ENCODE measurements at places on chromosomes 5 and 9.

DNA sequence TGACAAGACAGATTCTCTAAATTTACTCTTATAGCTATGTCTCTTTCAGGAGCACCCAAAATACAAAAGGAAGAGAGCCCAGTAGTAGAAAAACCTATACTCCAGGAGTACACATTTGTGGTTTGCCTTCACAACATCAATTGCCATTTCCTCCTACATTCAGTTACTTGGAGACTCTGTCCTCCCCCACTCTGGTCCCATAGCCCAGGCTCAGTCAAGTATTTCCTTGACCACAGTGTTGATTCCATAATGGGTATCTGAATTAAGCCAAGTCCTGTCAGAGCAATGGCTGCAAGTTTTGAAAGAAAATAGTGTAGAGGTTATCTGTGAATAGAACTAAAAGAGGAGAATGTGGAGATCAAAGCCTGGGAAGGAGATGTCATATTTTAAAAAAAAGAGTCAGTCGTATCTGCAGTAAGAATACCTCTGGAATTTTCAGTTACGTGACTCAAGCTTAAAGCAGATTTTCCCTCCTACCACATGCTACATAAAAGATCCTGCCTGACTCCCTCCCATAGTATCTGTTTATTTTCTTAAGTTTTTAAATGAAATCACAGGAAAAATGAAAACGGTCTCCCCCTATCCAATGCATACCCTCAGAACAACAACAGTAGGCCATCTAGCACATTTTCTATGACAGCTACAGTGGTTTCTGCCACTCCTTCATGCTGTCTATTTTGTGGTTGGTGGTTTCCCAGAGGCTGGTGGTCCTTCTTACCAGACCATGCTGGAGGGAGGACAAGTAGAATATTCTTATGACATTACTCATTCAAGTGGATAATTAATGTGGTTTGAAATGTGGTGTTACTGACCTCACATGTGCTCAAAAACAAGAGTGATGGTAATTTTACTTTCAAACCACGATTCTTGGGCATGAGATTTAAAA is 249.7 kb upstream of the TMEM161B start:
- no peak for DNase-seq

- DNase-seq: no peak
These were observed 26.2 kb upstream of the MLANA start for GRCh38 chr9:5864446-5864845.

- no peak for DNase-seq
These were observed 499.8 kb upstream of the GRIA1 start for GRCh38 chr5:152990649-152991048.

DNA sequence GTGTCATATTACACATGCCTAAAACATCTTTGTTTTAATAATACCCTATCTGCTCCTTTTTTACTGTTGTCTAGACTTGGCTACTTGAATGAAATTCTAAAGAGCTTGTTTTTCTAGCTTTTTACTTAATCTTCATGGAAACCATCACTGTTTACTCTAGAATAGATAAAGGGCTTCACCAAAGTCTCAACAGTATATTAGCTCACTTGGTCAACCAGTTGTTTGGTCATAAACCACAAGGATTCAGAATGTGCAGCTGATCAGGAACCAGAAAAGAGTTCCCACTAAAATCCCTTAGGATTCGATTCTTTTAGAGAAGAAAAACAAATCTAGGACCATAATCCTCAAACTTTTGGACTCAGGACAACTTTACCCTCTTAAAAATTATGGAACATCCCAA is 38.0 kb downstream of the CDO1 start:
- DNase-seq: no peak

DNA sequence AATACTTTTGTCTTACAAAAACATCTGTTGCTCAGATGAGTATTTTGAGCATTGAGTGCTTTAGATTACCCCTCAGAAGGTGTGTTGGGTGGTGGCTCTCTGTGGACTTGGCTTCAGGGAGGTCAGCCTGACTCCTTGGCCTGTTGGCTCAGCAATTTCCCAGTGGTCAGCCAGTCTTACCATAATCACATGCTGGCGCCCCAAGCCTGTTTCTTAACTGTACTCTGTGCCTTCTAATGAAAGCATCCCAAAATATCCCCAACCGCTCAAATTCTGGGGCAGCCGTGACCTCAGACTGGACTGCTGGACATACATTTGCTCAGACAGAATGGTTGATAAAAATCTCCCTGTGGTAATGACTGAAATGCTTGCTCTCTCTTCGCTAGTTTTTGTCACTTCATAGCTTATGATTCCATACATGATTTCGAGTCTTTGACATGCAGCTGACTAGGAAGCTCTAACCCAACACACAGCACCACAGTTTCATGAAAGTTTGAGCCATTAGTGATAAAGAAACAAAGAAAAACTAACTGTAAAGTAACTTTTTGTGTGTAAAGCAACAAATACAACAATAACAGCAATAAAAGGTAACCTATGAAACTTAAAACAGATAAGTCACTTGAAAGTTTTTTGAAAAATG is 562.2 kb upstream of the MEF2C start:
- no peak for DNase-seq

DNA sequence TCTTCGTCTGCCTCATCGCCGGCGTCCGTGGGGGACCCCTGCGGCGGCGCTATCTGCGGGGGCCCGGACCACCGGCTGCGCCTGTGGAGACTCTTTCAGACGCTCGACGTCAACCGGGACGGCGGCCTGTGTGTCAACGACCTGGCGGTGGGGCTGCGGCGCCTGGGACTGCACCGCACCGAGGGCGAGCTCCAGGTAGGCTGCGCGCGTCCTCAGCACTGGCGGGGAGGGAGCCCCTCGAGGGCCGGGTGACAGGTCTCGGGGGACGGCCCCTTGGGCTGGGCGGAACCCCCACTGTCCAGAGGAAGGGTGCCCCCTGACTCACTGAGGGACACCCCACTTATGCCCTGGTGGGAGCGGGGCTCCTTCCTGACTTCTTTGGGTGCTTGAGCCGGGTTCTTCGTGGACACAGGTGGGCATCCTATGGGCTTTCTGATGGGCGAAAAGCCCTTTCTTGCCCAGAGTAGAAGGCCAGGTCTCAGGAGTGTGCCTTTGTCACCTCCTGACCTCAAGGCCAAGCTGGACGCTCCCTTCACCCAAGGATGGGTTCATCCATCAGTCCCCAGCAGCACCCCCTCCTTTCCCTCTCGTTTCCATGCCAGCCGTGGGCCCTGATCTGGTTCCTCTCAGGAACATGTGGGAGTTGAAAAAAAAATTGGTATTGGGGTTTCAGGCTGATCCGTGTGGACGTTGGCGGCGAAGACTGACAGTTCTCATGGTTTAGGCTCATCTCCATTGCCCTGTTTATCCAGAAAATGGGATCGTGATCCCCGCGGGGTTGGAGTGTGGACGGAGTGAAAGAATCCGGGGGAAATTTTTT is 564 bp downstream of the SLC25A25 start:
- peak; percentile 31 for DNase-seq

GRCh38 chr5:120463006-120463680 is 957 bp upstream of the PRR16 start:
- no peak for DNase-seq

- DNase-seq: no peak
These were observed 87.2 kb downstream of the CSNK1G3 start for GRCh38 chr5:123599171-123599570.

GRCh38 chr9:438066-438465 is 223.4 kb downstream of the DOCK8 start:
- no peak for DNase-seq

DNA sequence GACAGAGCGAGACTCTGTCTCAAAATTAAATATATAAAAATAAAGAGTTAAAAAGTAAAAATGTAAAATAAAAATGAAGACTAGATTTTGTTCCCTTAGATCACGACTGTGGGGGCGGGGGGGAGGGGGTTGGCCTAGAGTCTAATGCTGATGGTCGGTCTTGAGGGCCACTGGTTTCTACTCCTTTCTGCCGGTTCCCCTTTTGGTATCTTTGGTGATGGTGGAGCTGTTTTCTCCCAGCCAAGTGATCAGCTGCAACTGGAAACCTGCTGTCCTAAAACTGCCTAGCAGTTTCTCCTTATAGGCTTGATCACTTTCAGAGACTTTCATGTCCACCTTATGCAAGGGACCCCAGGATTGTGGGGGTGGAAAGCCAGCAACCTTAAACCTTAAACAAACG is 1.1 kb downstream of the SRD5A1 start:
- no peak for DNase-seq

DNA sequence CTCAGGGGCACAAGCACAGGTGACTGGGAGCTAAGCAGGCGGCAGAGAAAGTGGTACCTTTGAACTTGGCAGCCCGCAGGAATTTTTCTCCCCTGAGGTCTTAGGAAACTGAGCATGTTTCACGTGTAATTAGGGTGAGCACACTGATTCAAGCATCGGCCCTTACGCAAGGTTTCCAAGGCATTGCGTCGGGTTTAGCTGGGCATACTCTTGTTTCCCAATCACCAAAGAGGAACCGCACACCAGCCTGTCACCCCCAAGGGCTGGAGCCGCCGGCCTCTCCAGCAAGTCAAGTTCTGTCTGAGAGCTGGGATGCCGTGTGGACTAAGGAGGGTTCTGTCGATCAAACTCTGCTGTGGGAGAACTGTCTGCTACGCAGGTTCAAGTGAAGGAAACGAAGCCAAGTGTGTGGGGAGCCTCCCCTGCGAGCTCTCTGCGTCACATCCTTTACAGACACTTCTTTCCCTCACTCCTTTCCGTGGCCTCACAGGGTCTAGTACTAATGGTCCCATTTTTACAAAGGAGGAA is 53.0 kb downstream of the ERGIC1 start:
- DNase-seq: no peak

- no peak for DNase-seq
These were observed 12.3 kb downstream of the RNU6ATAC start for GRCh38 chr9:134152022-134152448.

GRCh38 chr5:100614308-100614707 is 79.1 kb downstream of the FAM174A start:
- DNase-seq: no peak

DNA sequence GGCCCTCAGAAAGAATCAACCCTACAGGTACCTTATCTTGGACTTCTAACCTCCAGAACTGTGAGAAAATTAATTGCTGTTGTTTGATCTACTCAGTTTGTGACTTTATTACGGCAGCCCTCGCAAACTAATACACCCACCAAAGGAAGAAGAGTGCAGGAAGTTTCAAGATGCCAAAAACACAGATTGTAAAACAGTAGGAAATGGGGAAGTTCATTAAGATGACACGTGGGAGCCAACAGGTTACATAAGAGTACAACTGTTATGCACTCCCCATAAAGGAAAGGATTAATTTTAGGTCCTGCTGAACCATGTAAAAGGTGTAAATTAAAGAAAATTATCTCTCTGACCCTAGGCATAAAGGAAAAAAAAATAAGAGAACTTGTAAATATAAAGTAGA is 294.3 kb downstream of the EPB41L4A start:
- no peak for DNase-seq

DNA sequence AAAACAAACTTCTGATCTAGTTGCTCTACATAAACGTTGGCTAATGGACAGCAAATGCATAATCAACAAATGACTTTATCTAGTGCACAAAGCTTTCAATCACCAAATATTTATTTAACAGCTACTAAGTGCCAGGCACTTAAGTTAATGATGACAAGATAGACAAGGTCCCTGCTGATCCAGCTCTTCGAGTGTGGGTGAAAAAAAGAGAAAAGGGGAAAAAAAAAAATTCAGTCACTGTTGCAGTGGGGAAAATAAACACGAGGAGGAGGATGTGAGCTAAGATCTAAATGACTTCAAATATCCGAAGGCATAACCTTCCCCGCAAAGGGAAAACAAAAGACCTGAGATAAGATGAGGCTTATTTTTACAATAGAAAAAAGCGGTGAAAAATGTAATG is 9.6 kb downstream of the PSIP1 start:
- DNase-seq: no peak

- DNase-seq: no peak
These were observed 86.9 kb downstream of the MACIR start for GRCh38 chr5:103345461-103345860.

GRCh38 chr9:124001866-124002525 is 9.6 kb upstream of the LHX2 start:
- DNase-seq: no peak

DNA sequence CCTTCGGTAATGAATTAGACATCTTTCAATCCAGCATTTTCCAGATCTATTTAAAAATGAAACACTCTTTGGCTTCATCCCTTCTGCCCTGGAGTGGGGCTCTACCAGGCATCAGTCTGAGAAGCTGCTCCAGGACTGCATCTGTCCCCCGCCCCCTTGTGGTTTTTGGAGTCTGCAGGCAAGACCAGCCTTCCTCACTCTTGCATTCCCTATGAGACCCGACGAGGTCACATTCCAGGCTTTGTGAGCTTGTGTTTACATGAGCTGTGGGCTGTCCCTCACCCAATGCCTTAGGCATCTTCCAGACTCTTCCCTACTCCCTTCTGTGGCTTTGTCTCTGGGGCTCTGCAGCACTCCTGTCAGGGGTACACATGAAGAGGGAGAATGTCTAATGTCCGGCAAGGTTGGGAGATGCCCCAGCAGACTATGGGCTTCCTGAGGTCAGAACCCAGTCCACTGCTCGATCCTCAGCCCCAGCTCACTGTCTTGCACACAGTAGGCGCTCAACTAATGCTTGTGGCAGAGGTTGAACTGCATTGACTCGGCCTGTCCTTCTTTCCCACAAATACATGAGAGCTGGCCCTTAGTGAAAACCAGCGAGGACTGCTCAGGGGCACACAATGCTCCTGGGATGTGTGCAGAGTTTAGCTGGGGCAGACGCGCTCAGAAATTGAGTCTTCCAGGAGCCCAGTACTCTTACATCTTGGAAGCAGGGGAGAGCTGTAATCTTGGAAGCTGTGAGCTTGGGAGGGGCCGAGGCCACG is 11.7 kb upstream of the GADD45G start:
- no peak for DNase-seq

DNA sequence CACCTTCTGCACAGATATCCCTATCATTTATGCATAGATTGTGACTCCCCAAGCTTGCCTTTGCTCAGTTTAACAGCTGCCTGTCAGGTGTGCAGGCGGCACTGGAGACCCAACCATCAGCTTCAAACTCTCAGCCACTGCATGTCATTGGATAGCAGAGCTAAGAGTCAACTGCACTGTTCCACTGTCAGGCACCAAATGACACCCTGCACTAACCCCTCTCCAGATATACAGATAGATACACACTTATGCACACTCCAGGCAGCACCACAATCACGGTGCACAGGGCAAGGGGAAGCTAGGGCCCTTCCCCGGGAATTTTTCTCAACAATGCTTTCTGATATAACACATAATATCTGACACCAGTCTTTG is 142.3 kb downstream of the BNC2 start:
- DNase-seq: no peak

- DNase-seq: no peak
These were observed 12.5 kb upstream of the LPAR1 start for GRCh38 chr9:111050819-111051218.

- no peak for DNase-seq
These were observed 76.5 kb upstream of the ATG10 start for GRCh38 chr5:81895307-81895706.

Measured in stimulated activated CD4-positive, alpha-beta T cell treated with anti-CD3 and anti-CD28 coated beads, Interleukin-4, amount 100 ng/mL, for 48 hours (primary cell).